ENCODE measurements at places on chromosomes 5 and 9.

- no peak for DNase-seq
These were observed 180.6 kb downstream of the CACNA1B start for GRCh38 chr9:138058181-138058580.

- no peak for DNase-seq
These were observed 500.6 kb downstream of the KIF4B start for GRCh38 chr5:155514105-155514563.

- no peak for DNase-seq
These were observed 1.5 kb downstream of the SH3GLB2 start for GRCh38 chr9:129026442-129027223.

GRCh38 chr5:22986281-22986680 lies 133.1 kb upstream of the CDH12 start:
- no peak for DNase-seq

DNA sequence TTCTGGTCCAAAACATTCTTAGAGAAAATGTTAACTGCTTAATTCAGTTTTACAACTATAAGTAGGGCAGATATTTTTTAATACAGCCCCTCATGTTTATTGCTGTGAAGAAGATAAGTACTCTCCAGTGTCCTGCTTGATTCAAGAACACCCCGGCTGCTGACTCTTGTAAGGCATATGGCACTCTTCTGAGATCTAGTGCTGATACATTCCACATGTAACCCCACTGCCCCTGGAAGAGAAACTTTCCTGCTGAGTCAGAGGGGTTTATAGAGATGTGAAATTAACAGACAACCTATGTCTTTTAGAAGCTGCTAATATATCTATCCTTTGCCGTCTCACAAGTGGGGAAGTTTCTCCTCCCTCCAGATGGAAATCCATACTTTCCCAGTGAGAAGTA lies 1.0 kb upstream of the MINAR2 start:
- no peak for DNase-seq

- DNase-seq = peak; percentile 20
These were observed 302.2 kb downstream of the DIRAS2 start for GRCh38 chr9:90340421-90340820.

- DNase-seq = no peak
These were observed 5.5 kb upstream of the JAKMIP2 start for GRCh38 chr5:147788023-147788422.

DNA sequence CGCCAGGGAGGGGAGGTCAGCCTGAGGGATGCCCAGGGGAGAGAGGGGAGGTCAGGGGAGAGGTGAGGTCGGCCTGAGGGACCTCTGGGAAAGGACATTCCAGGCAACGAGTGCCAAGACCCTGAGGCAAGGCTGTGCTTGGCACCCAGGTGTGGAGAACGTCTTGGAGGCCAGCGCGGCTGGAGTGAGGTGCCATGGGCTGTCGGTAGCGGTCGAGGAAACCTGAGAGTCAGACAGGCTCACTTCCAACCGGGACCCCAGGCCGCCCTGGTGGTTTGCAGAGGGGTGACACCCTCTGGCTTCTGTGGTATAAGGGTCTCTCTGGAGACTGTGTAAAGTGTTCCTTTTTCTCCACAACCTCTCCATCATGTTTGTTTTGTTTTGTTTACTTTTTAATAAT lies 82.9 kb downstream of the CACNA1B start:
- DNase-seq = no peak

DNA sequence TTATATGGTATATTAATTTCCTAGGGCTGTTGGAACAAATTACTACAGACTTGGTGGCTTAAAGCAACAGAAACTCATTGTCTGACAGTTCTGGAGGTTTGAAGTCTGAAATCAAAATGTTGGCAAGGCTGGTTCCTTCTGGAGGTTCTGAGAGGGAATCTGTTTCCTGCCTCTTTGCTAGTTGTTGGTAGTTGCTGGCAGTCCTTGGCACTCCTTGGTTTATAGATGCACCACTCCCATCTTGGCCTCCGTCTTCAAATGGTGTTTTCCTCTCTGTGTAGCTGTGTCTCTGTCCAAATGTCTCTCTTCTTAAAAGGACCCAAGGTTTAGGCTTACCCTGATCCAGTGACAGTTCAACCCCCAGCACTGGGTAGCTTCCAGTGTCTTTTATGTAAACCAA lies 17.5 kb downstream of the MELK start:
- DNase-seq = no peak

GRCh38 chr9:129064499-129064908 lies 16.4 kb upstream of the DOLPP1 start:
- no peak for DNase-seq

- DNase-seq = no peak
These were observed 511.2 kb upstream of the GRAMD2B start for GRCh38 chr5:125912028-125912427.

DNA sequence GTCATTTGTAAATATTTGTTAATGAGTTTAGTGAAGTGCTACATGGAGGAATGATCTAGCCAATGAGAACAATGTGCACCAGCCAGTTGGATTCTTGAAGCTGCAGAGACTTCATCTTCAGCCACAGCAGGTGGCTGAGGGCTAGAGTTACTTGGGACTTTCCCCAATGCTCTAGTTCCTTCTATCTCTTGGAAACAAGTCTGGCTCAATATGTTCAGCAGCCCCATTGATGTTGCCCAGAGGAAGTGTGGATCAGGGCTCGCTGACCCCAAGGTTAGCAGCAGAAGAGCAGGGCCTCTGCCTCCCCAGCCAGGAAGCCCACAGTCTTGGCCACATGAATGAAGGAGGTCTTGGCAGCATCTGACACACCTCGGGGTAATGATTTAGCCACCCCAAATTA lies 117.5 kb downstream of the SLC1A3 start:
- no peak for DNase-seq
